ENCODE measurements at places on chromosomes 2 and 18. TPM values are rescaled to one million over a fixed set of nuclear protein-coding genes. Genes with fewer than 3 reads are reported as not detected.

Gene TAF4B
- 0.76 TPM for total RNA-seq

Gene ALLC
- not detected for total RNA-seq

Gene ASAP2
- total RNA-seq: 30.5 TPM

Gene CHRND
- not detected for total RNA-seq

Gene SLC5A7
- not detected for total RNA-seq

Gene TSPYL6
- not detected for total RNA-seq

Gene RELCH
- 24.5 TPM for total RNA-seq

Gene LCT
- total RNA-seq: under 0.01 TPM

Gene UGT1A8
- not detected for total RNA-seq

Gene TRIM54
- total RNA-seq: 1.3 TPM

Gene MYO1B
- total RNA-seq: 55.7 TPM

Gene LGALSL
- total RNA-seq: 3.2 TPM

Gene GPR35
- 0.17 TPM for total RNA-seq

Gene FAM124B
- total RNA-seq: 13.3 TPM

Gene CCNT2
- 34.9 TPM for total RNA-seq

Gene ADD2
- 23.2 TPM for total RNA-seq

Gene CCDC93
- 26.9 TPM for total RNA-seq

All from dermis lymphatic vessel endothelial cell (primary cell).